Fibroblast of skin of right quadriceps (primary cell): ENCODE measurements at places on chromosomes 7 and 10.

GRCh38 chr10:69860271-69860670 is 58.6 kb downstream of the COL13A1 start:
- no peak for DNase-seq

- no peak for DNase-seq
These were observed 85.2 kb downstream of the ABCB5 start for GRCh38 chr7:20700453-20701227.

DNA sequence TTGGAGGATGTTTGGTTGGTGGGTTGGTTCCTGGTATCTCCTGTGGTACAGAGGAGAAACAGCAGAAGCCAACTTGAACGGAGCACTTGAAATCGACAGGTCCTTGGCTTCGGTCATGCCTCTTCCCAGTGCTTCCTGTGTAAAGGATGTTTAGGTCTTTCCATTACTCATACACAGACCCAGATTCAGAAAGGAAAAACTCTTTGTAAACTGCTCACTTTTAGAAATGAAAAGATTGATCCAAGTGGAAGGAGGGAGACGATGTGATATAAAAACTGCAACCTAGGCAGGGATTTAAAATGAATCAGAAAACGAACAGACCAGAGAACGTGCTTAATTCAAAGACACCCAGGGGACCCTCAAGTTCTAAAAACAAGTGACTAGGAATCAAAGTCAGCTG is 338.4 kb downstream of the GALNT17 start:
- no peak for DNase-seq

- DNase-seq = no peak
These were observed 652.0 kb upstream of the CELF2 start for GRCh38 chr10:10365676-10366075.

DNA sequence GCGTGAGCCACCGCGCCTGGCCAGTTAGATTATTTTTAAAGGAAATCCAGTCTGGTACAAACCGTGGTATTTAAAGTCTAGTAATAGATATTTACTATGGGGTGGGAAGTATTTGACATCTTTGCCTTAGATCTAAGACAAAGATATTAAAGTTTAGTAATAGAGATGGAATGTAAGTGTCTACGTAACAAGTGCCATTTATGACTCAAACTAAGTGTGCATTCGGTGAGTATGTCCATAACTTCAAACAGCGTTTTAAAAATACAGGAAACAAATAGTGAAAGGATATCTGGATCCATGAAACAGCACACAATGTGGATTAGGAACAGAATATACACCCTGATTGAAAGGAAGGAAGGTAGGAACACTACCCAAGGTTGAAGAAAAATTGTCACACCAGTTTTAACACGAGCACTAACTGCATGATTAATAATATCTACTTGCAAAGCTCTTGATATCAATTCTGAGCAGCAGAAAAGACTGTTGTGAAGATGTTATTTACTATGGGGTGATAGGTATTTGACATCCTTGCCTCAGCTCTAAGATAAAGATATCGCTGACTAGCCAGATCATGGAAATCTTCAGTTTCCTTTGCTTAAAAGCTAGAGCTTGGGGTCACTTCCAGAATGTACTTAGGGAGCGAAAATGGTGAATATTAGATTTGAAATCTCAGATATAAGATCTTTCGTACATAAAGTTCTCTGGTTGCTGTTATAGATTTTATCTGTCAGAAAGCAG is 48.7 kb downstream of the EPC1 start:
- peak; percentile 82 for DNase-seq

- no peak for DNase-seq
These were observed 84.2 kb upstream of the FAM133B start for GRCh38 chr7:92674379-92674778.

- peak; percentile 48 for DNase-seq
These were observed 176.2 kb downstream of the PRKAG2 start for GRCh38 chr7:151700586-151701165.

- DNase-seq = no peak
These were observed 48.4 kb upstream of the BET1 start for GRCh38 chr7:94052398-94053180.

DNA sequence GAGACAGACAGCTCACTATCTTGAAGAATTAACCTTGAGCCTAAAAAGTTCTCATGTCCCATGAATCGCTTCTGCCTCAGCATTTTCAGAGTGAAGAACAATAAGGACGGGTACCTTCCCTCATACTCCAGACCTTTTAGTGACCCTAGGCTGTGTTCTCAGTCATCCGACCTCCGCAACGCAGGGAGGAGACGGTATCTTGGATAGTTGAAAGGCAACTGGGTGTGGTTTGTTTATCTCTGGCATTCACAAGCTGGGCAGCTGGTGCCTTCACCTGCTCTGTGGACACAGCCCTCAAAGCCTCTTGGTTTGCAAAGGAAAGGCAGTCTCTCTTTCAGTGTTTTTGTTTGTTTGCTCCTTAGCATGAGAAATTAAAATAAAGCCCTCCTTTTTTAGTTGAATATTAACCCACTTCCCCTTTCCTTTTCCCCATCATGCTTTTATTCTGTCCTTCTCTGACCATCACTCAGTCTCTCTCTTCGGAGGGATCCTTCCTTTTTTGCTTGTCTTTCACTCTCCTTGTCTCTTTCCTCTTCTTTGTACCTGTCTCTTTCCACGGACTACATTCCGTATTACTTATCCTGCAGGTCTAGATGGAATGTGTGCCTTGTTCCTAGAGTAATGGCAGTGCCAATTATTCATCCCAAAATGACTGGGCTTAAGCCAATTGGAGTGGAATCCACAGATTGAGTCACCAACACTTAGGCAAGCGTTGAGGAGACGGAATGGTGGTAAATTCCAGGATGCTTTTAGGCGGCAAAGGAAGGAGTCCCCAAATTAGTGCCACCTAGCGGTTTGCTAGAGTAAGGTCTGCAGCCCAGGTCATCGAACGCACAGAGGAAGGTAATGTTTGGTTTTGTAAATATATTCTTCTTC is 45.8 kb downstream of the PRR15 start:
- DNase-seq = peak; percentile 58

DNA sequence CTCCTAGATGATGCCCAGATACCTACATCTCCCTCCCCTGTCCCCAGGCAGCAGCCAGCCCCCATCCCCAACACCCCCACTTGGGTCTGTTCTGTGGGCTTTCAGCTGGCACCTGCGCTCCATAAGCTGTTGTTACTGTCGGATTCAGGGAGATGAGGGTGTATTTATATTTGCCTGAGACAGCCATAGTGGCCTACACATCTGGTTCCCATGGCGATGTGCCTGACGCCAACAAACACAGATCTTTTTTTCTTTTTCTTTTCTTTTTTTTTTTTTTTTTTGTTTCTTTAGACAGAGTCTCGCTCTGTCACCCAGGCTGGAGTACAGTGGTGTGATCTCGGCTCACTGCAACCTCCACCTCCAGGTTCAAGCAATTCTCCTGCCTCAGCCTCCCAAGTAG is 73.1 kb downstream of the CLIP2 start:
- DNase-seq = no peak

DNA sequence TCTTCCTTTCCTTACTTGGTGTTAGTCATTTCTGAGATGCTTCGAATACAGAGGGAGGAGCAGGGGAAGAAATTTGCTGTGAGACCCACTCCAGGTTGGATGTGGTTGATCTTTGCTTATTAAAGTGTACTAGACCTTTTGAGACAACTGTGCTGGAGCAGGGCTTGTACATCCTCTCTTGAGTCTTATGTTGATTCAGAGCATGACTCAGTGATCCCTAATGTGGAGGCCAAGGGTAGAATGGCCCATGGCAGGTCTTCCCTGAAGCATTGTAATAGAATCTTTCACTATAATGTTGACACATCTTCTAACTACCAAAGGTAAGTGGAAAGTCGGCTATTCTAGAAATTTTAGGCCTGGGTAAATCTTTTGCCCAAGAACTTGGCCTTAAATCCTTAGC is 17.0 kb upstream of the SFR1 start:
- DNase-seq = no peak

GRCh38 chr10:114956466-114956865 is 18.5 kb downstream of the TRUB1 start:
- no peak for DNase-seq

- DNase-seq = no peak
These were observed 62.3 kb downstream of the ARHGAP21 start for GRCh38 chr10:24661376-24661775.

DNA sequence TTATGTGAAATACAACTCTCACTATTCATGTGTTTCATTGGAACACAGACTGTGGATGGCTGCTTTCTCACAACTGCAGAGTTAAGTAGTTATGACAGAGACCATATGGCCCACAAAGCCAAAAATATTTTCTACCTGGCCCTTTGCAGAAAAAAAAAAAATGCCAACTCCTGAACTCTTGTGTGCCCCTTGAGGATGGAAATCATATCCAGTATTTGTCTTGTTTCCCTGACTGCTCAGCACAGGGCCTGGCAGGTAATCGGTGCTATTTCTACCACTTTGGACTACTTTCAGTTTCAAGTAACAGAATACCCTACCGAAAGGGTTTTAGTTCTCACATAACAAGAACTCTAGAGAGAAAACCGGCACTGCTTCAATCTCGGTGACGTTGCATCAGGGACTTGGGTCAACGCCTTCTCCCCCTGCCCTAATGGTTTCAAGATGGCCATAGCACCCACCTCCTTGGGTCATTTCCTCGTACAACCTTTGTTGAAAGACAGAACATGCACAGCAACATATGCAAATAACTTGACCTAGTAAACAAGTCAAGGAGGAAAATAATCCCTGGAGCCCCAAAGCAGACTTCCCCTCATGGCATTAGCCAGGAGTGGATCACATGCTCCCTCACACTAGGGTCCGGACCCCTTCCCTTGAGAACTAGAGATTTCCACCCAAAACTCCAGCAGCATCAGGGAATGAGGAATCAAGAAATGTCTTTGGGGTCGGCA is 11.8 kb upstream of the GPNMB start:
- no peak for DNase-seq

GRCh38 chr10:71083716-71083975 is 128.7 kb upstream of the UNC5B start:
- no peak for DNase-seq

- DNase-seq = no peak
These were observed 147.1 kb upstream of the GHITM start for GRCh38 chr10:83991986-83992753.

DNA sequence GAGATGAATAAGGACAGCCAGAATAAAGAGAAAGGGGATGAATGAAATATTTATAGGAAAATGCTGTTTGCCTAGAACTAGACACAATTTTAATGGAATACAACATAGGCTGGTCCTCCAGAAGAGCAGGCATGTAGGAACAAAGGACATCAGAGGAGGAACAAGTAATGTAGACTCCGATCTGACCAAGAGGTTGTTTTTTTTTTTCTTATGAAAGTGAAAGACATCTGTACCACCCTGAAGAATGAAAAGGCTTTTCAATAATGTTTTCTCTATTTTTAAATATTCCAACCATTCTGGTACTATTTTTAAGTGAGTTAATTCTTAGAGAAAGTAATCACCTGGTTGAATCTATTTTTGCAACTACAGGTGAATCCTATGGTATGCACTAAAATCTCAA is 136.9 kb upstream of the PTN start:
- no peak for DNase-seq

GRCh38 chr7:15554744-15555143 is 7.1 kb downstream of the AGMO start:
- no peak for DNase-seq

DNA sequence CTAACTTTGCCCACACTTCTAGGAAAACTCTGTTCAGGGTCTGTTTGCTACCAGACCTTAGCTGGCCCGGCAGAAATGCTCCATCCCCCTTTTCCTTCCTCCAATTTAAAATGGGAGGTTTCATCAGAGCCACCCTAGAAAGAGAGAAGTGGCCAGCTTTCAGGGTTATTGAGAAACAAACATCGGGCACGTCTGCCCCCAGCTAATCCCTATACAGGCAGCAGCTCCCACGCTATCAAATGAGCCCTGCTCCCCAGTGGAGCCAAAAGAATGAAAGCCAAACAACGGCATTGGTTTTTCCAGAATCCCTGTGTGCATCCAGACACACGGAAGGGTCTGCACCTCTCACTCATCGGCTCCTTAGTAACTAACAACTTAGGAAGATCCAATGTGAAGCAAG is 132.5 kb downstream of the GRID1 start:
- DNase-seq = no peak

DNA sequence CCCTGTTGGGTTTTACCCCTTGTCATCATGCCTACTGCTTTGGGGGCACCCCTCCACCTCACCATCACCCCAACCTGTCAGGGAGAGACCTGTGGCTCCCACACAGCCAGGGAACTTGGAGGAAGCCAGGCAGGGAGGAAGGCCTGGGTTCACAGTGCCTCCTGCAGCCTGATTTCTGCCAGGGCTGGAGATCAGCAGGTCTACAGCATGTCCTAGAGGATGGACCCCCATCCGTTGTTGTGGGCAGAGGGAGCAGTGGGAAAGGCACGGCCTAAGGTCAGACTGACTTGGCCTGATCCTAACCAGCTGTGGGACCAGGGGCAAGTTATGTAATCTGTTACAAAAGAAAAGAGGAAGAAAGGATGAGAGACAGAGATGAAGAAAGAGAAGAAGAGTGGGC is 28.2 kb downstream of the ZCCHC24 start:
- DNase-seq = no peak

- no peak for DNase-seq
These were observed 188.5 kb upstream of the PFKP start for GRCh38 chr10:2878818-2879217.

GRCh38 chr7:71096351-71096750 is 35.6 kb upstream of the GALNT17 start:
- DNase-seq = no peak

- DNase-seq = no peak
These were observed 243.2 kb upstream of the TMEM229A start for GRCh38 chr7:124276005-124276622.

DNA sequence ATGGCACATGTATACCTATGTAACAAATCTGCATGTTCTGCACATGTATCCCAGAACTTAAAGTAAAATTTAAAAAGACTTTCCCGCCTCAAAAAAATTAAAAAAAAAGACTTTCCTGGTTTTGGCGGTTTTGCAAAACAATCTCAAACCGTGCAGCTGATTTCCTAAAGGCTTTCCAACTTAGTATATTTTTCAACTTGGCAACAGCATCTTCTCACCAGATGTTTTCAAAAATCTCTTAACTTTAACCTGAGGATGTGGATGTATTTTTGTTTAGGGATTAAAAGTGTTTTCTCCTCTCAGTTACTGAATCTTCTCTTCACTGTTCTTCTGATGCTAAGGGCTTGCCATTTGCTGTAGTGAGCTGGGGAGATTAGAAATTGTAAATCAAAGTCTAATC is 96.5 kb upstream of the PLPP4 start:
- no peak for DNase-seq

- no peak for DNase-seq
These were observed 840.8 kb downstream of the GRM8 start for GRCh38 chr7:126411821-126412383.

GRCh38 chr7:147803606-147804005 is 787.0 kb upstream of the C7orf33 start:
- DNase-seq = no peak

GRCh38 chr7:45598886-45599520 is 24.8 kb downstream of the ADCY1 start:
- no peak for DNase-seq

- DNase-seq = peak; percentile 40
These were observed 98.4 kb upstream of the EEPD1 start for GRCh38 chr7:36054637-36055036.

DNA sequence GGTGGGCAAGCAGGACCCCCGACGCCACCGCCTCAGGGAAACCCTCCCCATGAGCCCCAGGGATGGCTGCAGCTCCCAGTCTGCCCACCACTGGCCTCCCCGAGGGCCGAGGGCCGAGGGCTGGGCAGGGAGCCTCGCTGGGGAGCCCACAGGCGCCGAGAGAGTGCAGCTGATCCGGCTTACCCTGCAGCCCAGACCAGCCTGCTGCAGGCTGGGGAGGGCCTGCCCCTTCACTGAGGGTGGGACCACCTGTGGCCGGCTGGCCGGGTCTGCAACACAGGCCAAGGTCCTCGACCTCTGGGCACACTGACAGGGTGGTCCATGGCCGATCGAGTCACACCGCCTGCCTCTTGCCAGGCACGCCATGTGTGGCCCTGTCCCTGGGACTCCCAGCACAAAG is 27.3 kb upstream of the ADGRA1 start:
- DNase-seq = no peak
